ENCODE measurements at places on chromosomes 3 and 15.

GRCh38 chr3:179794355-179794754 lies 141.5 kb downstream of the USP13 start:
- no peak for DNase-seq

DNA sequence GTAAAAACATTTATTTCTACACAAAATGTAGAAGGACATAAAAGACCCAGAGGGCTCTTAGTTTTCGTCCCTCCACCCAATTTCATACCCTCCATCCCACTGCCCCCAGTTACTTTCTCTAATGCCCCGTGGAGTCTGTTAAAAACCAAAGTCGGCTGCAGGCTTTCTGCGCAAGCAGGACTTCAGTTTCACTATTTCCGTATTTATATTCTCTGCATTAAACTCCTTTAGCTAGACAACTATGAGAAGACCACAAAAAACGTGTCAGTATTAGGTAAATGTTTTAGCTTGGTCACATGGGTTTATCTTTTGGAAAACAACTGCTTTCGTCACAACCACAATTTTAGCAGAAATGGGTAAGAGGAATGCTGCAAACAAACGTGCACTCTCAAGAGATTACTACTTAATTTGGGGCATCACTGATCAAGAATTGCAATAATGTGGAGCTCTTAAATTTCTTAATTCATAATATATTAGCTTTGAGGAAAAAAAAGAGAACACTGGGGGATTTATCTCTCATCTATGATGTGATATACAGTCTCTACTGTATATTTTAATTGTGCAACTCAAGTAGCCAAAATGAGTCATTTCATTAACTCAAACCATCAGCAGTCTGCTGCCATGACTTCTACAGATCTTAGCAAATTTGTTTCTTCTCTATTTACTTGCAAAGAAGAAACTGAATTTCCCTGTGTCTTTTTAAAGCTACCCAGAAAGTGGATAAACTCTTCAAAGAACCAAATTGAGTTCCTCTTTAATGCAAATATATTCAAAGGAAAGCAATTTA lies 740 bp upstream of the NSMCE3 start:
- DNase-seq = no peak

DNA sequence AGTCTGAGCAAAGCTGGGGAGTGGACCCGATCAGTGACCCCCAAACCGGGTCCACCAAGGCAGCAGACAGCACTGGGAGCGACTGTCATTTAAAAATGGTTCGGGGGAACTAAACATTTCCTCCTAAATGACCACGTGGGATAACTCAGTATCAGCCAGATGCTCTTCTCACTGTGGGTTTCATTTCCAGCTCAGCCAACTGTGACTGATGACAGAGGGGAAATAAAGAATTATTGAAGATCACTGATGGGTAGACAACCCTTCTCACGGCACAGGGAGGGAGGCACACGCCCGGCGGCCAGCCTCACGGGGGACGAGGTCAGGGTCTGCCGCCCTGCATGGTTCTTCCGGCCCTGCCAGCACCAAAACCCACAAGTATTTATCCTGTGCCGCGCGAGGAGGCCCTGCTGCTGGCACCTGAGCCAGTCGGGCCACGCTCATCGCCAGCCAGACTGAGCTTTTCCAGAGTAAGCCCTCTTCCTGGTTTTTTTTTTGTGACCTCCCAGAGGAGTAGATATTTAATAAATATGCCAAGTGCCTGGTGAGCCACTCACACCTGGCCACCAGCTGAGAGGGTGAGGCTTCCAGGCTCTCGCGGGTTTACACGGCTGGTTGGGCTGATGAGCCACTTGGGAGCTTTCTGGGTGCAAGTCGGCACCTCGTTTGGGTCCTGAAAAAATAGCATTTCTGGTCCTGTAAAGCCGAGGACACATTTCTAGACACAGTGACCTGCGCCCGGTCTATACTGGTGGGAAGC lies 6.2 kb downstream of the MELTF start:
- DNase-seq = no peak

DNA sequence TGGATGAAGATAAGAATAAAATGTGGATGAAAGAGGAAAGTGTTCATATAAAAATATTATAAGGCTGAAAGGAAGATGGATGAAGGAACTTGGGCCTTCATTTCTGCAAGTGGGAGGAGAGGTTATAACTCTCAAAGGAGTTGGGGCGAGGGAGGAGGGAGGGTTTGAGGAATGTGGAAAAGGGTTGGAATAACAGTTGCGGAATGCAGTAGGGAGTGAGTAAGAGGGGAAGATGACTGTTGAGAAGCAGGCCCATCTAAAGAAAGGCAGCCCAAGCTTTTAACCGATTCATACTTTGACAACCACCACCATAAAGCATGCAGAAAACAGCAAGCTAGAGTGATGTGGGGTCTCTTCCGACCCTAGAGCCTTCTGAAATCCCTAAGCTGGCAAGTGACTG lies 8.3 kb upstream of the TM4SF4 start:
- DNase-seq = no peak

GRCh38 chr3:51622868-51623267 lies 48.2 kb upstream of the TEX264 start:
- DNase-seq = no peak

- DNase-seq = no peak
These were observed 1190.0 kb upstream of the ALCAM start for GRCh38 chr3:104176706-104177105.

DNA sequence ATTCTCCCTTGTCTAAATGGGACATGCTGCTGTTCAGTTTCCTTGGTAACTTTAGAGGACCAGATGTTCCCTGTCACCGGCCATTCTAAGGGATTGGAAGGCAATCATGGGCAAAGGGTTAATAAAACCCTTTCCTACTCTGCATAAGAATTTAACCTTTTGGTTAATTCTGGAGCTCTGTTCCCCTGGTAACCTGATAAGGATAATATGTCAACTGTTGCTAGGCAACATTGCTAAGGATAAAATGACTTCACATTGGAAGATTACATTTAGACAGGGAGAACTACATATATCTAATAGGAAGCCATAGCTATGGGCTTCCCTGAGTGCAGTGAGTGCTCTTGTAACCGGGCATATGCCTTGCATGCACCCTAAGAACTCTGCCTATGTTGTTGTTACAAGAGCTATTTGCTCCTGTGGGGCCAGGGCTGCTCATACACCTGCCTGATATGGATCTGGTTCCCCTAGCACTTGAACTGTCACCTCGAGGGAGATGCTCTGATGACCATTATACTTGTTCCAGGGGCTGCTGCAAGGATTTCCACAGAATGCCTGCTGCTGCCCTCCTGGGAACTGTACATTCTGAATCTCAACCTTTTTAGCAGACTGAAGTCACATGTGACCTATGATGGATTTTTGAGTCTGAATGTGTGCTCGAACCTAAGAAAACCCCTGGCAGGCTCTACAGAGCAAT lies 326.3 kb upstream of the PDZRN3 start:
- DNase-seq = peak; percentile 32

DNA sequence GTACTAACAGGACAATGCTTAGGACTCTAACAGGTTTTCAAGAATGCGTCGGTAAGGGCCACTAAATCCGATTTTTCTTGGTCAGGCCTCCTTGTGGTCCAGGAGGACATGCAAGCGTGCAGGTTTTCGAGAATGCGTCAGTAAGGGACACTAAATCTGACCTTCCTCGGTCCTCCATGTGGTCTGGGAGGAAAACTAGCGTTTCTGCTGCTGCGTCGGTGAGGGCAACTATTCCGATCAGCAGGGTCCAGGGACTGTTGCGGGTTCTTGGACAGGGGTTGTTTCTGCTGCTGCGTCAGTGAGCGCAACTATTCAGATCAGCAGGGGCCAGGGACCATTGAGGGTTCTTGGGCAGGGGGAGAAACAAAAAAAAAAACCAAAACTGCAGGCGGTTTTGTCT lies 7.8 kb upstream of the UBP1 start:
- no peak for DNase-seq

DNA sequence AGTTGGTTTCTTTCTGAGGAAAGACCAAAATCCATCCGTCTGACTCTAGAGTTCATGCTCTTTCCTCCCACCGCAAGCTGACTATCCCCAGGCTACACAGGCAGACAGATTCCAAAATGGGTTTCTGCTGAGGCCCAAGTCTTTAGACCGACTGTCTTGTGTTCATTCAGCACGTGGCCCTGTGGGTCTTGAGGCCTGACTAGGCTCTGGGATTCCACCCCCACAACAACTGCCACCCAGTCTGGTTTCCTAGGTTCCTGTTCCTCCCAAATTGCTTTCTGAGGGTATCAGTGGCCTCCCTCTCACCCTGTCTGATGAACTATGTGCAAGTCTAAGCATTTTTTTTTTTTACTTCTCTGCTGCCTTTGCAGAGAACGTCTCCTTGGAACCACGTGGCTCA lies 67.7 kb downstream of the CYP19A1 start:
- no peak for DNase-seq

GRCh38 chr3:88589138-88589537 lies 439.4 kb downstream of the C3orf38 start:
- no peak for DNase-seq

GRCh38 chr3:127206154-127206553 lies 13.2 kb downstream of the PRR23E start:
- no peak for DNase-seq

DNA sequence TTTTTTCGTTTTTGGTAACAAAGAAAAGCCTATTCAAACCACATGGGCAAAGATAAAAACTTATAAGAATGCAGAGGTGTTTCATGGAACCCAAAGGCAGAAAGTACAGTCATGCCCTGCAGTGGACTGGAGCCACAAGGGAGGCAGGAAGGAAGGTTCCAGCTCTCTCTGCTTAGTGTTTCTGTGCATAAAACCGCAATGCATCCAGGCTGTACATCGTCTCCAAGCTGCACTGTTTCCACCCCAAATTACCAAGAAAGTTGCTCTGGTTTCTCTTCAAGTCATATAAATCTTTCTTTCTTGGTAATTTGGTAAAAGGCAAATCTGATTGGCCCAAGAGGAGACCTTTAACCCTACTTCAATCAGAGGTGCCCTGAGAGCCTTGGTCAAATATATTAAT lies 15.8 kb downstream of the TRAT1 start:
- no peak for DNase-seq

DNA sequence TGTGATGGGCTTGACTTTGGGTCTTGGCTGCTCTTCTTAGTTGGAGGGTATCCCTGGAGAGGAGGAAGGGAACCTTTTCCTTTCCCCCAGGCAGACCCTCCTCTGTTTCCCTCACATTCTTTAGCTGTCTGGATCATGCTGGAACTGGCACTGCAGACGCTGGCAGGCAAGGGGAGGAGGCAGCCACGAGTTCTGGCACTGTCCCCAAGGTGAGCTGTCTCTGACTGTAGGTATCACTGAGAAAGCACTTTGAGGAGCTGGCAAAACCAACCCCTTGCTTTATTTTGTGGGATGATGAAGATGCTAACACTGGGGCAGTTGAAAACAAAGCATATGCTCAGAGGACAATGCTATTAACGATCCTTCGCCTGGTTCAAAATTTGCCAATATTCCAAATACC lies 175.0 kb downstream of the SOX2 start:
- no peak for DNase-seq

- DNase-seq = no peak
These were observed 43.6 kb upstream of the APH1B start for GRCh38 chr15:63233667-63234423.

- DNase-seq = no peak
These were observed 12.7 kb upstream of the SACM1L start for GRCh38 chr3:45676325-45677032.

- peak; percentile 42 for DNase-seq
These were observed at the start of gene PRRT3 for GRCh38 chr3:9951962-9952805. PRRT3 (minus strand) TSS chr3:9952408; CDS start chr3:9950115, 2,293 bp downstream.

GRCh38 chr15:77568014-77568972 lies 64.4 kb downstream of the LINGO1 start:
- DNase-seq = no peak

- DNase-seq = peak; percentile 51
These were observed 134.0 kb downstream of the TPRA1 start for GRCh38 chr3:127456471-127457093.

DNA sequence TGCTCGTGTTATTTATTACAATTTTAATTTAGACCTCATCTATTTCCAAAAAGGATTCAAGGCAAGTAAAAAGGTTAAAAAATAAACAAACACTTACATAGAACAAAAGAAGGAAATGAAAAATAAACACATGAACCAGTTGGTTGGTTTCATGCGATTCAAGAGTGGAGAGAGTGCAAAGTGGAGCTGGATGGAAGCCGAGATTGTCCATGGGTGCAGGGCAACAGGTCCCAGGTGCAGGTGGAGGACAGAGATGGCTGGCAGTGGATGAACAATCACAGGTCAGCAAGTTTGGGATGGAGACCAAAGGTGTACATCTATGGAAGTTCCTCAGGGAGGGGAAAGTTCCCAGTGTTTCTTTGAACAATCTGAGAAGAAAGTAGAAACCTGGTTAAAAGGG lies 11.6 kb upstream of the SEMA5B start:
- DNase-seq = peak; percentile 61

GRCh38 chr3:119125742-119126504 lies 20.0 kb upstream of the TEX55 start:
- no peak for DNase-seq

- DNase-seq = no peak
These were observed 20.9 kb downstream of the GMPS start for GRCh38 chr3:155891321-155891720.

DNA sequence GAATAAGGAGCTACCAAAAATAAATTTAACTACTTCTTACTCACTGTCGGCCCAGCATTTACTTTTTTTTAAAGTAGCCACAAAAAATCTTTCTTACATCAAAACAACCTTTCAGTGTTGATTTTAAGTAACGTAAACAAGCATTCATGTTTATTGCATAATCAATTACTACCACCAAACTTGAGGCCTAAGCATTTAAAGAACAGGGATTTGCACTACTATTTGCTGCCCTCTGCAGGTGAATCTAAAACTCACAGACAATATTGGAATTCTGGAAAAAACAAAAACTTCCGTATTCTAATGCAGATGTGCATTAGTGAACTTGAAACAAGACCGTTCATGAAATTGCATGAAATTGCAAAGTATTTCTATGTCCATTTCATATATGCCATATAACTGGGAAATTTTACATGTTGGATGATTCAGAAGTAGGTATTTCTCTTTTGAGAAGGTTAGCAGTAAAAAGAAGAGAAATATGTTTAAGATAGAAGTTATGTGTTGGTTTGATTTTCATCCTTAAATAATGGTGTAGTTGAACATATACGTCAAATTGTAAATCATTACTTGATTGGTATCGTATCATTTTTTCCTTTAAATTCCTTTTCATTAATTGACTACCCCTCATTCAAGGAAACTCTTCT lies 55.6 kb downstream of the CGGBP1 start:
- DNase-seq = peak; percentile 16

GRCh38 chr3:57164657-57165573 lies at the start of gene IL17RD:
IL17RD (minus strand) TSS chr3:57165353; CDS start chr3:57165286, 67 bp downstream.
- DNase-seq = peak; percentile 90

- peak; percentile 93 for DNase-seq
These were observed 15.8 kb downstream of the PLXNA1 start for GRCh38 chr3:126998728-126999127.

DNA sequence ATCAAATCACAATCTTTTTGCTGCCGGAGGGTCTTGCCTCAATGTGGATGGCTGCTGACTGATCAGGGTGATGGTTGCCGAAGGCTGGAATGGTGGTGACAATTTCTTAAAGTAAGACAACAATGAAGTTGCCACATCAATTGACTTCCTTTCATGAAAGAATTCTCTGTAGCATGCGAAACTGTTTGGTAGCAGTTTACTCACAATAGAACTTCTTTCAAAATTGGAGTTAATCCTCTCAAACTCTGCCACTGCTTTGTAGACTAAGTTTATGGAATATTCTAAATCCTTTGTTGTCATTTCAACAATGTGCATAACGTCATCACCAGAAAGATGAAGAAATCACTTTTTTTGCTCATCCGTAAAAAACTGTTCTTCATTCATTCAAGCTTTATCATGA lies 65.8 kb downstream of the B3GNT5 start:
- no peak for DNase-seq

All from NCI-H146 (cell line).